T-helper 17 cell (primary cell): ENCODE measurements at places on chromosomes 3 and 15.

- no peak overlapping the region for H3K27ac ChIP-seq
- H3K4me3 ChIP-seq = no peak overlapping the region
- H3K4me1 ChIP-seq = peaks cover 2% of the 10 kb centered on the region
- peaks cover 12% of the 10 kb centered on the region for H3K27me3 ChIP-seq
- H3K36me3 ChIP-seq = no peaks in the 10 kb centered on the region
Observed at GRCh38 chr15:97747342-97747741, 213.2 kb upstream of the ARRDC4 start.

DNA sequence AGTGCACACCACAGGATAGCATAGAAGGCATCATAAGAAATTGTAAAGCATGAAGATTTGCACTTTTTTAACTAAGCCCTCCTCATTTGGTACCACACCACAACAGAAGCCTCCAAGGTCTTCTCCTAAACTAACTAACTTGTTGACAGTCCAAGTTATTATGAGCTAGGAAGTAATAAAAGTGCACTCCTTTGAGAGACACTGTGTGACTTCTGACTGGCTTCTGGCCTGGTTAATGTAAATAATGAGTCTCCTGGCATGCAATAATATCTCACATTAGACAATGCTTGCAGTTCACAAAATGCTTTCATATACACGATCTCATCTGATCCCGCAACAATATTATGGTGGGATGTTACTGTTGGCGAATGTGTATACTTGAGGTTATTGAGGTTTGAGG is 103.9 kb upstream of the SLC24A5 start:
- no peak overlapping the region for H3K27ac ChIP-seq
- DNase-seq = no peak
- H3K36me3 ChIP-seq = no peaks in the 10 kb centered on the region
- H3K27me3 ChIP-seq = peaks cover 16% of the 10 kb centered on the region
- H3K4me3 ChIP-seq = no peak overlapping the region

GRCh38 chr3:81465510-81466200 is 295.8 kb downstream of the GBE1 start:
- H3K36me3 ChIP-seq = no peaks in the 10 kb centered on the region
- H3K27me3 ChIP-seq = peaks cover 7% of the 10 kb centered on the region
- no peak for DNase-seq
- H3K4me3 ChIP-seq = no peak overlapping the region
- no peak overlapping the region for H3K27ac ChIP-seq

DNA sequence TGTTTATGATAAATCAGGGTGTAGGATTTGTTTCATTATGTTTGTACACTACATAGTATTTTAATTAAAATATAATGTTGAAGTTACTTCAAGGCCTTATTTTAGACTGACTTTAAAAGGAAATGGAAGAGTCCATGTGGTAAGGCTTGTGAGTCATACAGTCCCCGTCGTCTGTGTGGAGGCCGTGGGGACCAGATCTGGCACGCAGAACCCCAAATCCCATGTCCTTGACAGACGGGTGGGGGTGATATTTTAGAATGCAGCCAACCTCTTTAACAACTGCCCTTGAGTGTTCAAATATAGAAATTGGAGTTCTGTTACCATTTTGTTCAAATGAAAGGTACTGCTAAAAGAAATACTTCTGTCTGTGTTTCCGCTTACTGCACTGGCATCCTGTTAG is 35.8 kb downstream of the ABHD17C start:
- H3K36me3 ChIP-seq = no peaks in the 10 kb centered on the region
- H3K27ac ChIP-seq = no peak overlapping the region
- DNase-seq = no peak
- peaks cover 7% of the 10 kb centered on the region for H3K4me1 ChIP-seq
- no peaks in the 10 kb centered on the region for H3K27me3 ChIP-seq
- no peak overlapping the region for H3K4me3 ChIP-seq

DNA sequence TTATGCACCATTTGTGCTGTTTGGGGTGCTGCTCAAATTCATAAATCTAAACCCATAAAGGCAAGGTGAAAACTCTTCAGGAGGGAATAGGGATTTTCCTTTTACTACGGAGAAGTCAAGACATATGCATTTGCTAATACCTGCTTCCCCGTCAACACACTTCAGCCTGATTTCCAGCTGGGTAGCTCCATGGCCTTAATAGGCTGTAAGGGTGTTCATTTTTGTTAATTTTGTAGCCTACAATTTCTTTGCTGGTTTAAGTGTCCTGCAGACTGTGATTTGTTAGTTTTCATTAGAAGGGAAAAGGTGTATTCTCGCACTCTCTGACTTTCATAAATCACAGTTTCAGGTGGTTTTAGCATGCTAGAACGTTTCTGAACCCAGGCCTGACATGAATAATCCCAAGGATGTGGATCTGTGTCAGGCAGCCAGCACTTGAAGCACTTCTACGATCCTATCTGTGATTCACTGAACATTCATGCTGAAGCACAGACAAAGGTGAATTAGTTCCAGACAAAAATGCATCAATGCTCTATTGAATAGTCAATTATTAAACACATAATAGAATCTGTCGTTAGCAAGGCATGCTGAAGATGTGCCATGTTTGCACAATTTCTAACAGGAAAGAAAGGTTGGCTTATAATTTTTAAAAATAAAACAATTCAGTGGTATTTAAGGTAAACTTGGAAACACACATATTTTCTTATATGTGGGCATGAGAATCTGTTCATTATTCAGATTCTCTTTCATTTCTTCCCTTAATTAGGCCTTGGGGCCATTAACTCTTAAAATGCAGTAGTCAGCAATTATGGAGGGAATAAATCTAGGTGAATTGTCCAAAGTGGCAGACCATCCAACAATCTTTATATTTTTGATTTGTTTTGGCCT is 17.9 kb upstream of the NMNAT3 start:
- H3K4me1 ChIP-seq = no peaks in the 10 kb centered on the region
- DNase-seq = no peak
- H3K27ac ChIP-seq = no peak overlapping the region
- H3K36me3 ChIP-seq = no peaks in the 10 kb centered on the region

- H3K36me3 ChIP-seq = peaks cover 4% of the 10 kb centered on the region
- DNase-seq = no peak
- H3K27me3 ChIP-seq = no peaks in the 10 kb centered on the region
- H3K4me1 ChIP-seq = peaks cover 11% of the 10 kb centered on the region
Observed at GRCh38 chr3:126026277-126026751, 57.3 kb downstream of the ROPN1B start.

DNA sequence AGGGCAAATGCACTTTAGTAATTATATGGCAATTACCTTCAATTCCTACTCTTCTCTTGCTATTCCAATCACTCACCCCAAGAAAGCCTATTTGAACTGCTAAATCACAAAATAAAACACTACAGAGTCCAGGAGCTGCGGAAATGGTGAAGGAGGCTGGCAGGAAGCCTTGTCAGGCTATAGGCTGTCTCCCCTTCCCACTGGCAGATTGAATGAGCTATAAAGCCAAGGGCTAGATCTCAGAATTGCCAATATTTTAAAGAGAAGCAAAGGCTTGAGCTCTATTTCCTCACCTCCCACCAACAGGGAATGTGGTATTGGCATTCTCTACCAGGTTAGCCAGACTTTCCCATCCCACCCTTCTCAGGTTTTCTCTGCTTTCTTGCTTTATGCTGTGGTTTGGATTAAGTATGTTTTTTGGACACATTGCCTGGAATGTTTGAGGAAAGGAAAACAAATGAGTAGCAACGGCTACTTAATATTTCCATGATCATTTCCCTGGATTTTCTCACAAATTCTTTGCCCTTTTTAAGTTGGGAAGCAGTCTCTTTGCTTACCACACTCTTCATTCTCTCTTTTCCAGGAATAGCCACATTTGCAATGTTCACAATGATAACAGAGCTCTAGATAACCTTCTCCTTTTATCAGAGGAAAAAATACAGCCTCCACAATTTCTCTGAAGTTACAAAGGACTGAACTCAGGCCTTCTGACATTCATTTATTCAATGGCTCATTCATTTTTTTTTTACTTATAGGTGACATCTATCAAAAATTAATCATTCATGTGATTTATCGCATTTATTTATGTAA is 1125.4 kb downstream of the ROBO1 start:
- no peak for DNase-seq
- no peaks in the 10 kb centered on the region for H3K4me1 ChIP-seq
- no peak overlapping the region for H3K27ac ChIP-seq
- no peaks in the 10 kb centered on the region for H3K36me3 ChIP-seq
- H3K4me3 ChIP-seq = no peak overlapping the region
- H3K27me3 ChIP-seq = no peaks in the 10 kb centered on the region

GRCh38 chr15:81068516-81068915 is 65.6 kb upstream of the CFAP161 start:
- DNase-seq = no peak
- H3K4me1 ChIP-seq = peaks cover 3% of the 10 kb centered on the region

GRCh38 chr3:50972029-50972428 is 297.3 kb downstream of the DOCK3 start:
- no peaks in the 10 kb centered on the region for H3K36me3 ChIP-seq
- no peak overlapping the region for H3K4me3 ChIP-seq
- H3K27ac ChIP-seq = no peak overlapping the region
- no peak for DNase-seq
- H3K27me3 ChIP-seq = no peaks in the 10 kb centered on the region

- H3K4me3 ChIP-seq = no peak overlapping the region
- H3K27ac ChIP-seq = no peak overlapping the region
- H3K36me3 ChIP-seq = no peaks in the 10 kb centered on the region
- no peaks in the 10 kb centered on the region for H3K27me3 ChIP-seq
- DNase-seq = no peak
- H3K4me1 ChIP-seq = no peaks in the 10 kb centered on the region
Observed at GRCh38 chr3:1135194-1135593, 42.4 kb downstream of the CNTN6 start.

GRCh38 chr3:107025961-107026360 is 351.3 kb upstream of the CCDC54 start:
- H3K27me3 ChIP-seq = peaks cover 17% of the 10 kb centered on the region
- no peak for DNase-seq
- H3K4me1 ChIP-seq = no peaks in the 10 kb centered on the region
- H3K27ac ChIP-seq = no peak overlapping the region
- H3K36me3 ChIP-seq = no peaks in the 10 kb centered on the region

- DNase-seq = no peak
- H3K36me3 ChIP-seq = no peaks in the 10 kb centered on the region
- H3K27ac ChIP-seq = peak overlapping the region; percentile 94
- H3K4me3 ChIP-seq = peak overlapping the region; percentile 21
- no peaks in the 10 kb centered on the region for H3K27me3 ChIP-seq
Observed at GRCh38 chr3:152319256-152319655, 50.5 kb downstream of the MBNL1 start.

DNA sequence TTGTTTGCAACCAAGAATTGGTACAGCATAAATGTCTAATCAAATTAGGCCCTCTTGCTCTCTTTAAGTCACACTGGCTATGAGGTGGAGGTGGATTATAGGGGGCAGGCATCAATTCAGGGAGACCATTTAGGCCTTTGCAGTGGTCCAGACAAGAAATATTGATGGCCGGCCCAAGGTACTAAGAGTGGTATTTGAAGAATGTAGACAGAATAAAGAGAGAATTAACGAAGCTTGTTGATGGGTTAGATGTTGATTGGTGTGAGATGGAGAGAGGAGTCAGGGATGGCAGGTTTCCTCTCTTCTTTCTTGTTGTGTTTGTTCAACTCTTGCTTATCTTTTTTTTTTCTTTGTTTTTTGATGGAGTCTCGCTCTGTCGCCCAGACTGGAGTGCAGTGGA is 48.5 kb downstream of the PIK3CA start:
- H3K27ac ChIP-seq = peak overlapping the region; percentile 86
- DNase-seq = no peak
- no peaks in the 10 kb centered on the region for H3K27me3 ChIP-seq
- H3K4me3 ChIP-seq = peak overlapping the region; percentile 15

DNA sequence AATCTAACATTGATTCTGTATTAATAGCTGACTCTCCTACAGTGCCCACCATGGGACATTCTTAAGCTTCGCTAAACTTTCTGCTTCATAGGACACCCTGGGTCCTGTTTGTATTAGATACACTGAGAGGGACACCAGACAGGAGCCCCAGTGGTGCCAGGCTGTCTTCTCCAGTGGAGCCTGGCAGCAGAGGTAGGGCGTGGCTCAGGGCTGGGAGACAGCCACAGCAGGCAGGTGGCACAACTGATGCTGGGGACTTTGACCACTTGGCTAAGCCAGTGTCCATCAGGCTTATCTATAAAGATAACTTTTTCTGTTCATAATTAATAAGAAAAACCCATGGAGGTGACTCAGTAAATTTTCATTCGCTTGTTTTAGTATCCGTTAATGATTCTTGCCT is 21.8 kb downstream of the NIPA1 start:
- no peaks in the 10 kb centered on the region for H3K27me3 ChIP-seq
- H3K4me1 ChIP-seq = peaks cover 2% of the 10 kb centered on the region
- DNase-seq = no peak
- H3K27ac ChIP-seq = no peak overlapping the region

DNA sequence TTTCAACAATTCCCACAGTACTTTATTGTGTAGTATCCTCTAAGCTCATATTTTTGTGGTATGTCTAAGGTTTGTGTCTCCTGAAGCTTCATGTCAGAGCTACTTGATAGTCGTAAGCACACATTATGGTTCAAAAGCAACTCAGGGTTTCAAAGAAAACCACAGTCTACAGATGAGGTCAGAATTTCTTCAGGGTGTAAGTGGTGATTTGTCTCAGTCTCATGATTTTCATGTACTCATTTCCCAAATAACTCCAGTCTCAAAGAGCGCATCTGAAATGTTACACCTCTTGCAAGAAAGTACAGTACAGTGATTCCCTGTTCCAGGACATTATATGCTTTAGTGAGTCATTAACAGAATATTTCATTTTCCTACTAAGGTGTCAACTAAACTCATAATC is 47.5 kb upstream of the SSR3 start:
- peaks cover 11% of the 10 kb centered on the region for H3K4me1 ChIP-seq
- DNase-seq = no peak
- no peak overlapping the region for H3K27ac ChIP-seq
- H3K4me3 ChIP-seq = no peak overlapping the region

- no peak overlapping the region for H3K27ac ChIP-seq
- H3K4me1 ChIP-seq = no peaks in the 10 kb centered on the region
- no peaks in the 10 kb centered on the region for H3K27me3 ChIP-seq
- no peak overlapping the region for H3K4me3 ChIP-seq
- no peak for DNase-seq
- H3K36me3 ChIP-seq = peaks cover 2% of the 10 kb centered on the region
Observed at GRCh38 chr15:76363251-76363650, 26.7 kb downstream of the ISL2 start.

- H3K4me3 ChIP-seq = no peak overlapping the region
- no peak for DNase-seq
- H3K27me3 ChIP-seq = no peaks in the 10 kb centered on the region
- no peaks in the 10 kb centered on the region for H3K4me1 ChIP-seq
- H3K36me3 ChIP-seq = no peaks in the 10 kb centered on the region
- H3K27ac ChIP-seq = no peak overlapping the region
Observed at GRCh38 chr3:20307383-20307782, 121.4 kb upstream of the SGO1 start.

DNA sequence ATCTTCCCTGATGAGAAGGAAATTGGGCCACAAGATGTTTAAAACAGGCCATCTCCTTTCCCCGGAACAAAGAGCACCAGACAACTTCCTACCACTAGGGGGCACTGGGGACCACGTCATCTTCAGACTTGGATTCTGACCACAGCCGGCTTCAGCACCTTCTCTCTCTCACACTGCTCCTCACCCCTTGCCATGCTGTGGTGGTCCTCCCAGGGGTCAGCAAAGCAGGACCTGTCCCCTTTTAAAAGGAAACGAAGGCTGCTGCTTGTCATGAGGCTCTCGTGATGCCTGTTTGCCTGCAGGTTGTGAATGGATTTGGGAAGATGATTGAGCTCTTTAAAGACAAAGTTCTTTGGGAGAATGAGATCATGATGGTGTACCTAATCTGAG is 16.2 kb downstream of the RFT1 start:
- H3K36me3 ChIP-seq = peaks cover 11% of the 10 kb centered on the region
- no peaks in the 10 kb centered on the region for H3K27me3 ChIP-seq
- H3K4me3 ChIP-seq = no peak overlapping the region
- H3K4me1 ChIP-seq = peaks cover 11% of the 10 kb centered on the region
- no peak overlapping the region for H3K27ac ChIP-seq
